ENCODE measurements at places on chromosomes 11 and 22.
A peak's percentile ranks its signal among the peaks of the same experiment; 100 is the strongest.

DNA sequence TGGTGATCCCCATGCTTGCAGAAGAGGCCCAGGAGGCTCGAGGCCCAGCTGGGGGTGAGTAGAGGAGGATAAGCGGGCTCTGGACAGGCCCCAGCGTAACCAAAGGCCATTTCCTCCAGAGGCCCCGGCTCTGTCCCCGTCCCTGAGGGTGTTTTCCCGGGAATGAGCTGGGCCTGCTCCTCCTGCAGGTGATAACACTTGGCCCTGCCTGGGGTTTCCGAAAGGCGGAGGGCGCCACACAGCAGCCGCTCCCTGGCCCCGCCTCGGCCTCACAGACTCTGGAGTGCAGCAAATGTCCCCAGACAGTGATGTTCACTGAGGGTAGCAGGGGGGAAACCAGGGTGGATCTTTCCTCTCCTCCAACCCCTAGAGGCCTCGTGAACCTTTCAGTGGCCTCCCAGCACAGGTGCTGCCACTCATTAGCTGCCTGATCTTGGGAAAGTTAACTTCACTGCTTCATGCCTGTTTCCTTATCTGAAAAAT lies 10.5 kb upstream of the MGAT3 start:
- DNase-seq = no peak

- peak; percentile 18 for DNase-seq
Observed at GRCh38 chr11:94400839-94401772, at the start of gene GPR83. GPR83 (minus strand) TSS chr11:94401419; CDS start chr11:94401247, 172 bp downstream.

- DNase-seq = no peak
Observed at GRCh38 chr11:21625982-21626381, 566.9 kb upstream of the ANO5 start.

GRCh38 chr11:47393163-47394049 lies 15.0 kb upstream of the SLC39A13 start:
- DNase-seq = no peak

- no peak for DNase-seq
Observed at GRCh38 chr11:70818351-70818750, 420.0 kb downstream of the CTTN start.

DNA sequence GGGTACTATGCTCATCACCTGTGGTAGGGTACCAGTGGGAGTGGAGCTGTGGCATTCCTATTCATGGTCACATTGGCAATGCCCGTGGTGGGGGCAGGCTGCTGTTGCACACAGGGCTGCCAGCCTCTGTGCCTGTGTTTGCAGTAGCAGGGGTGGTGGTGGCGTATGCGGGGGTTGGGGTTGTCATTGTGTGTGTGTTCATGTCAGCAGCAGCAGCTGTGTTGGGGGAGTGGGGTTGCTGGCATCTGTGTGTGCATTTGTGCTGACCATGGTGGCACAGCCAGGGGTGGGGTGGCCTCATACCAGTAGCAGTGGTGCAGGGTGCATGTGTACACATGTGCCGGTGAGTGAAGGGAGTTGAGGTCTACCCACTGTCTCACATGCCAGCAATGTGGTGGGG lies 34.4 kb downstream of the TMEM225 start:
- DNase-seq = no peak

DNA sequence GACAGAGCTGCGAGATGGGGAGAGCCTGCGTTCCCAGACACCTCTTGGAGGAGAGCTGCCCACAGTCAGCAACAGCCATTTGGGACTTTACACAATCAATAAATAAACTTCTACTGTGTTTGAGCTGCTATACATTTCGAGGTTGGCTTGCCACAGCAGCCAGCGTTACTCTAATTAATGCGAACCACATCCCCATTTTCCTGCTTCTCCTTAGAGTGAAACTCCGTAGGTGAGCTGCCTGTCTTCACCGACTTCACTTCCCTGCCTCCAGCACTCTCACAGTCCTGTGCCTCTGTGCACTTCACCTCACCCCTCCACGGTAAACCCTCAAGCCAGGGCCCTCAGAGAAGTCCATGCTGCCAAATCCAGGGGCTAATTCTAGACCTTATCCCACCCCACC lies 5.9 kb upstream of the SLC22A12 start:
- no peak for DNase-seq

- DNase-seq = no peak
Observed at GRCh38 chr11:88188932-88189253, 13.7 kb upstream of the RAB38 start.

DNA sequence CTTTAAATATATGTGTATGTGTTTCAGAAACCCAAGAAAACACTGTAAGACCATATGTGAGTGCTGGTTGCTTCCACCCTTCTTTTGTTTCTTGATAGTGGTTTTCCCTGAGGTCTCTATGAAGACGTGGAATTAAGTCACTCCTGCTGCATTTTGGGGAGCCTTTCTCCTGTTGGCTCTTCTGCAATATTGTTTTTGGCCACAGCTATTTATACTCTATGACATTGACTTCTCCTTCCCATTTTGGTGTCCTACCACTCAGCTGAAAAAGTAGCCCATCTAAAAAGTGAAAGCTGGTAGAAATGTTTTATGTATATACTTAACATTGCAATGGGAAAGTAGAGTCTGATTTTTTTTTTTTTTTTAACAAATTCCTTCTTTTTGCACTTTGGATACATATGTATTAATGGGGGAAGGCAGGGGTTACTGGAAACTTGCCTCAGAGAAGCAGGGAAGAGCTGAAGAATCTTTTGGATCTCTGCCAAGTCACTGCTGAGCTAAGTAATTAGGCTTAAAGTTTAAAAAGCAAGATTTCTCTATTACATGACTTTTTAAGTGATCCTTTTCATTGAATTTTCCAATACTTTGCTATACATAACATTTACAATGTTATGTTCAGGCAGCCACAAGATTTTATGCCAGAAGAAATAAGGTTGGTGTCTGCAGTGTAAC lies 1.8 kb downstream of the TTC17 start:
- no peak for DNase-seq

- DNase-seq = no peak
Observed at GRCh38 chr22:44550711-44551491, 52.9 kb upstream of the RTL6 start.

Data from head of caudate nucleus (tissue), 42 donors.